ENCODE measurements at places on chromosomes 6 and 20.

- no peak for DNase-seq
These were observed 188.0 kb upstream of the SLC24A3 start for GRCh38 chr20:19024296-19025035.

DNA sequence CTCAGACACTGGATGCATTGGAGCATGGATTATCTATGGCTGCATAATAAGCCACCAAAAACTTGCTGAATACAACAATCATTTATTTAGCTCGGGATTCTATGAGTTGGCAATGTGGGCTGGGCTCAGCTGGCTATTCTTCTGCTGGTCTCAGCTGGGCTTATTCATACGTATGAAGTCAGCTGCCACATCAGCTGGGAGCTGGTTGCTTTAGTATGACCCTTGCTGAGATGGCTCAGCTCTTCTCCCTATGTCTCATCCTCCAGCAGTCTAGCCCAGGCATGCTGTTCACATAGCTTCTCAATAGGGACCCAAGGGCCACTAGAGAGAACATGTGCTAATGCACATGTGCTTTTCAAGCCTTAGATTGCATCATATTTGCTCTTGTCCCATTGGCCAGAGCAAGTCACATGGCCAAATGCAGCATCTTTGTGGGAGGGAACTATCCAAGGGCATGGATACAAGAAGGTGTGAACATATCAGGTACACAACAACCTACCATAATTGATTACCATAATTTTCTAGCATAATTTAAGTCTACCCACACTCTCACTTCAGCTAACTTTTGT is 444.6 kb downstream of the KIF16B start:
- DNase-seq, result no peak

DNA sequence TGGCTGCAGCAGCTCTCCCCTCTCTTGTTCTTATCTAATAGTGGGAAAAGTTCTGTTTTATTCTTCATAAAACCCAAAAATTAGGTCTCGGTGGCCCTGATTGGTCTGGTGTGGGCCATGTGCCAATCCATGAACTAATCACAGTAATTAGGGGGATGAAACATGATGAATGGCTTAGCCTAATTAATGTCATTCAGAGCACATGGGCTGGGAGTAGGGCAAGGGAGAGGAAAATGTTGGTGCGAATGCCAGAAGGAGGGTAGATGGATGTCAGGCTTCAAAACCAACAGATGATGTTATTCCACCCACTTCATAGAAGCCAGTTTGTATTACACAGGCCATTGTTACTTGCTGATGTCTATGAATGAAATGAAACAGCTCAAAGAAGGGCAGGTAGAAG is 46.5 kb downstream of the PLEKHG1 start:
- DNase-seq, result no peak

DNA sequence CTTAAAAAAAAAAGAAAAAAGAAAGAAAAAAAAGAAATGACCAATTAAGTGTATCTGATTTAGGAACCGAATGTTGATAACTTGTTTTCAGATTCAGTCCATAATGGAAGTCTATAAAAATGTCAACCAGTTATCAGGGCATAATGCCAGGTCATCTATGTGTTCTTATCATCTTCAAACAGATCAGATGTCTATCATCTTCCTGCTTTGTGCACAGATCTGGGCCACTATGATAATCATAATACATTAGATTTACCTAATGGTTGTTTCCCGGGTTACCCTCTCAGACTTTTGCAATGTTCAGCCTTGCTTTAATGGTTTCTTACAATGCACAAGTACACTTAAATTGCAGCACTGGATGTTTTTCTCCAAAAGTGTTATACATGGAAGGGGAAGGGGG is 100.6 kb downstream of the NKAIN2 start:
- DNase-seq, result no peak

DNA sequence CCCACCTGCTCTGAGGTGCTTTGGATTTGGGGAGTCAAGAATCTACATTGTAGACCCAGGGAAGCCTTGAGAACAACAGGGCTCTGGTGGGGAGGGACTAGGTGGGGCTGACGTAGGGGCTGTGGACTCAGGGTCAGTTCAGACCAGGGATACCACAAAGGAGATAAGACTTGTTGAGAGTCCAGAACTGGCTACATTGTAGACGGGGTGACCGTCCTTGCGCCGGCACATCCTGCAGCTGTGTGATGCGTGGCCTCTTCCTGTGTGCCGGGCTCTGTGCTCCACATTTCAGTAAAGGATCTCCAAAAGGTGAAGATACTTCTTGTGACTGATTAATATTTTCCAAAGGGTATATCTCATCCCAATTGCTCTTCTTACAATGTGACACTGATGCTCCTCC is 9.8 kb upstream of the TLDC2 start:
- no peak for DNase-seq

DNA sequence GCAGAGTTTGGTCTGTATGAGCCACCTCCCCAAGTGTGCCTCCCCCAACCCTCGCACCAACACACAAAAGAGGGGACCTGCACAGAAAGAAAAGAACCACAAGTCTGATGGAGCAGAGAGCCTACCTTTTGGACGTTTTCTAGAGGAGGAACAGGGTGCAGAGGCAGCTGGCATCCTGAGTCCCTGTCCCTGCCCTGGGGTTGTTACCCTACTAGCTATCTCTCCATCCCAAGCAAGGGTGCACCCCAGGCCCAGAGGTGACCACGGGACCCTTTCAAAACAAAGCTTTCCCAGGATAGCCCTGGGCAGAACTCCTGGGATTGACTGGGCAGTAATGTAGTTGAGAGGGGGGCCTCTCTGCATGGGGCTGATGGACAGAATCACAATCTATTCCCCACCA is 9.7 kb upstream of the MATN4 start:
- DNase-seq, result no peak

DNA sequence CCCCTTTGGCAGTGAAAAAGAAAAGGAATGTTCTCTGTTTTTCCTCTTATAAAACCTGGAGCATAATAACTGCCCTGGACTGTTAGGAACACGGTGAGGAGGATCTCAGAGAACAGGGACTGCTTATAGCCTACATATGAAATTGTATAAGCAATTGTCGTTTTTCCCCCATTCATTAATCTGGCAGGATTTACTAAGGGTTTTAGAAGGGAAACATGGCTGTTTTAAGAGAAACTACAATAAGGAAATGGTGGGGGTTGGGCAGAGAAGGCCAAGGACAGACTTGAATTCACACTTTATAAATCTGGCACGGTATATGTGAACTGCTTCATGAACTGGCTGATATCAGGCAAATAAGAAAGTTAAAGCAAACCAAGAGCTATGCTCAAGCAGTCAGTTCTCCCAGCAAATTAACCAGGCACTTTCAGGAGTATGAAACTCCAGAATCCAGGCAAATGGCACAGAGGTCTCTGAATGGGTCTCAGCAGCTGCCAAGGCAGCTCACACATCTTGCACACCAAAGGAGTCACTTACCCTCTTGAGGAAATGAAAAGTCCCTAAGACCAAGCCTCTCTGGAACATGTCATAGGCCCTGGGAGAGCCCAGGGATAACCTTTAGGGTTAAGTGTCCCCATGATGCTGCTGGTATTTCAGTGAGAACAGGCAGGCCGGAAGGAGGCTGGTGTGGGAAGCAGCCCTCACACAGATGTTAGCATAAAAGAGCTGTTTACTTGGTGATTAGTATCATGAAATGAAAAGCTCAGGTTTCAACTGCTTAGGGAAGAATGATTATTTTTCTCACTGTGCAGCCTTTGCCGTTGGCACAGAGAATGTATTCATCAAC is 260.5 kb upstream of the MARCKS start:
- DNase-seq, result no peak

DNA sequence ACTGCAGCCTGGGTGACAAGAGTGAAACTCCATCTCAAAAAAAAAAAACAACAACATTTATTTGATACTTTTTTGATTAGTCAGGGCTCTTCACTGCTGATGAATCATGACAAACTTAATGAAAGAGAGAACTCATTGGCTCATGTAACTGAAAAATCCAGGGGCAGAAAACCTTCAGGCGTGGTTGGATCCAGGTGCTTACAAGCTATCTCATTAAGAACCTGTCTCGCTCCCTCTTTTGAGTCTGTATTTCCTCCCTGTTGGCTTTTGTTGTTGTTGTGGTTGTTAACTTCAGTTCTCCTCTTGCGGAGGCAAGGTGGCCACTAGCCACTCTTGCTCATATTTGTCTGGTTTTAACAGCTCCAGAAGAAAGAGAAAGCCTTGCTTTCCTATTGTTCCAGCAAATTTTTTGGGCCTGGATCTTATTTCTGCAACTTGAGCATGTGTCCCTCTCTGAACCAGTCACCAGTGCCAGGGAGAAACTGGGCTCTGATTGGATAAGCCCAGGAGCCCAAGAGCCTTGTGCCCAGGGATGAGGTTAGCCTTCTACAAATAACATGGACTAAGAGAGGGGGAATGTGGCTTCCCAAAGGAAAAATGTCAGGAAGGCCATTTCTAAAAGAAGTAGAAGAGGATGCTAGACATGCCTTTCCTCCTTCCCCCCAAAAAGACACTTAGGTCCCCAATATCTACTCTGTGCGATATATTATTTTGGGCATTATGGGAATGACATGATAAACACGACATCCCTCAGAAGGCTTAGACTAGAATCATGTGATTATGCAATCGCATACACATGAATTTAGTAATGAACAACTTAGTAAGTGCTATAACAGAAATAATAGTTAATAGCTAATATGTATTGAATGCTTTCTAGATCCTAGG is 64.5 kb downstream of the PHACTR2 start:
- DNase-seq, result no peak

DNA sequence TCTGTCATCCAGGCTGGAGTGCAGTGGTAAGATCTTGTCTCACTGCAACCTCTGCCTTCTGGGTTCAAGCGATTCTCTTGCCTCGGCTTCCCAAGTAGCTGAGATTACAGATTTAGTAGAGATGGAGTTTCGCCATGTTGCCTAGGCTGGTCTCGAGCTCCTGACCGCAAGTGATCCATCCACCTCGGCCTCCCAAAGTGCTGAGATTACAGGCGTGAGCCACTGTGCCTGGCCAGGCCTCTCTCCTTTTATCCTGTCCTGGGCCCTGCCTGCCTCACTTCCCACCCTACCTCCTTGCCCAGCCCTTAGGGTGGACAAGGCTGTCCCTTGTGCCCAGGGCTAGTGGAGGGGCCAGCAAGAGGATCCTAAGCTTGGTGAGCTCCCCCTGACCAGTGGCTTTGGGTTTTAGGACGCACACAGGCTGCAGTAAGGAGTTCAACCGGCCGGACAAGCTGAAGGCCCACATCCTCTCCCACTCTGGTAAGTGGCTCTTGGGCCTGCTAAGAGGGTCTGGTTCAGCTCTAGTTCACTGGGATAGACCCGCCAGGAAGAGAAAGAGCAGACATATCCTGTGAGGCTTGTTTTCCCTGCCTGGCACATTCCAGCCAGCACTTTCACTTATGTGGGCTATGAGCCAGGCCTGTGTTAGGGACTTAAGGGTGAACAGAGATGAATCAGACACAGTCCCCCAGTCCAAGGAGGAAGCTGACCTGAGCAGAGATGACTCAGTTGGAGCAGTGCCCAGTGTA is 21.9 kb upstream of the CHMP4B start:
- no peak for DNase-seq

GRCh38 chr6:21752054-21752811 is 158.7 kb downstream of the SOX4 start:
- DNase-seq, result no peak

DNA sequence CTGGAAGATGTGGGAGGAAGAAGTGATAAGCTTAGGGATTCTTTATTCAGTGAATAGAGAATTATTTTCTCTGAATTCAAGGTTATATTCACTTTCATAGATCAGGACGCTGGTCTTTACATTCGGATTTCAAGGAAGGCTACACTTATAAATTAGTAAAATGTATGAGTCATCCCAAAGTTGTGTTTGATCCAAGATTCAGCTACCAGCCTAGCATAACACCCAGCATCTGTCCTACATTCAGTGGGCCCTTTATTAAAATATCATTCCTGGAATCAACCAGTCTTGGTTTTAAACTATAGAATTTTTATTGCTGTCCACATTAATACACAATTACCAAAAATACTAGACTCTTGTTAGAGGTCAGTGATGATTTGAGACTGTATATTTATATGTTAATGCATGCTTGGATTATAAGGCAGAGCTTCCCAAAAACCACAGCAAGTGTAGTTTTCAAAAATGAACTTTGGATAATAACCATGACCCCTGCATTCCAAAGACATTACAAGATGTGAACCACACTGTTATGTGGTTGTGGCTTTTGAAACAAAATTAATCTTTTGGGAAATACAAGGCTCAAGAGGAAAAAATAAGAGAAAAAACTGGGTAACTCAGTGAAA is 210.7 kb upstream of the CNR1 start:
- no peak for DNase-seq

DNA sequence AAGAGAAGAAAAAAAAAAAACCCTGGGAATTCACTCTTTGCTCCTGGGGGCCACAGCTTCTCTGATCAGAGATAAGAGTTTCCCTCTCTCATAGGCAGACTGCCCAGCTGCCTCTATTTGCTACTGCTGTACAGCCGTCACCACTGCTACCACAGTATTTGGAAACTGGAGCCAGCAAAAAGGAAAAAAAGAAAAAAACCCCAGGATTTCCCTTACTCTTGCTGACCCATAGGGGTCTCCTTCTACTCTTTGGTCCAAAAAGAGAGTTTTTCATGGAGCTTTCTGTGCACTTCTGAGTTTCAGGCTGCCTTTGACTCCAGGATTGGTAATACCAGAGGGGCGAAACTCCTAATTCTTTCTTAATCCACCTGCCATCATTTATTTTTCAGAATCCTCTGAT is 89.7 kb downstream of the MDGA1 start:
- DNase-seq, result no peak

DNA sequence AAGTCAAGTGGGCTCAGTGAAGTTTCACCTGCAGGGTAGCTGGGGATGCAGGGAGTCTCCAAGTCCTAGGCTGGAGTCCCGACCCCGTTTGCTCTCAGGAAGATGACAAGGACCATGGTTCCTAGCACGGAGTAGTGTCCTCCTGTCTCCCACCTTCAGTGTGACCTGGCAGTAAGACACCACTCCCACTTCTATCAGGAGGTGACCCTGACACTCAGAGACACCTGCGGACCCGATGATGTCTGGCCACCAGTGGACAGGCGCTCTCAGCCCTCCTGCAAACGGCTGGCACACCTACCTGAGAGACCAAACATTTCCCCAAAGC is 1.1 kb downstream of the SOD2 start:
- no peak for DNase-seq

- peak; percentile 40 for DNase-seq
These were observed at the start of gene NECAB3 for GRCh38 chr20:33674294-33675135. TSS of gene NECAB3 (minus strand) at chr20:33674428. CDS start at chr20:33674352, 76 bp downstream.

- no peak for DNase-seq
These were observed 71.5 kb downstream of the ZNF133 start for GRCh38 chr20:18359854-18360253.

- DNase-seq, result peak; percentile 28
These were observed 483.9 kb downstream of the CD83 start for GRCh38 chr6:14601490-14601889.

DNA sequence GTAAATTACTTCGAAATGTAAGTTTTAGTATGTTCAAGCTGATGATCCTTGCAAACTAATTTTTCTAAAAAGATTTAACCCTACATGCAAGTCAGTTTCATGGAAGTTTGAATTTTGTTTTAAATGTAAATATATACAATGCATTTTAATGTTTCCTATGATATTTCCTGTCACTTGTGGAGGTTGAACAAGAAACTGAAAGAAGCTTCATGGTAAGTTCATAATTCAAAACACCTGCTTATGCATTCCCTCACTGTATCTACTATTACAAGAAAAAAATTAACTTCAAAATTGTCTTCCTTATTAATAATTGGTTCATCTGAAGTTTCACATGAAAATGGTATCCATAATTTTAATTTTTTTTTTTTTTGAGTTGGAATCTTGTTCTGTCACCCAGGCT is 24.8 kb downstream of the KIF6 start:
- no peak for DNase-seq

- DNase-seq, result no peak
These were observed 21.6 kb upstream of the LMBRD1 start for GRCh38 chr6:69818223-69818930.

GRCh38 chr6:101401792-101402621 is 8.5 kb downstream of the GRIK2 start:
- peak; percentile 11 for DNase-seq

- DNase-seq, result no peak
These were observed 68.0 kb downstream of the BMP7 start for GRCh38 chr20:57198132-57199072.

Measured in NCI-H1417 treated with DMSO at 0.1 percent for 48 hours (cell line).